ENCODE measurements at places on chromosomes 6 and 20.

GRCh38 chr6:163716690-163717089, 302.2 kb downstream of the QKI start:
- DNase-seq, result no peak

DNA sequence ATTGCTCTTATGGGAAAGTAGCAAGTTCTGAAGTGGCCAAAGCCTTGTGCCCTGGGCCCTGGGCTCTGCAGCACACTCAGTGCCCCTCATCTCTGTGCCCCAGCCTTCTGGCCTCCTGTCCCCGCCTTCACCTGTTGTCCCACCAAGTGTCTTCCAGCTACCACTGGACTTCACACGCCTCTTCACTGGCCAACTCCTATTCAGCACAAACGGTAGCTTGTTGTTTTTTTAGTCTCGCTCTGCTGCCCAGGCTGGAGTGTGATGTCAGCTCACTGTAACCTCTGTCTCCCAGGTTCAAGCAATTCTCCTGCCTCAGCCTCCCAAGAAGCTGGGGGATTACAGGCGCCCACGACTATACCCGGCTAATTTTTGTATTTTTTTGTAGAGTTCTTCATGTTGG, 4.8 kb downstream of the CCHCR1 start:
- DNase-seq, result no peak

- DNase-seq, result no peak
Observed at GRCh38 chr20:43572891-43573290, 14.1 kb downstream of the SGK2 start.

GRCh38 chr6:133241901-133242636, 912 bp downstream of the EYA4 start:
- DNase-seq, result no peak

DNA sequence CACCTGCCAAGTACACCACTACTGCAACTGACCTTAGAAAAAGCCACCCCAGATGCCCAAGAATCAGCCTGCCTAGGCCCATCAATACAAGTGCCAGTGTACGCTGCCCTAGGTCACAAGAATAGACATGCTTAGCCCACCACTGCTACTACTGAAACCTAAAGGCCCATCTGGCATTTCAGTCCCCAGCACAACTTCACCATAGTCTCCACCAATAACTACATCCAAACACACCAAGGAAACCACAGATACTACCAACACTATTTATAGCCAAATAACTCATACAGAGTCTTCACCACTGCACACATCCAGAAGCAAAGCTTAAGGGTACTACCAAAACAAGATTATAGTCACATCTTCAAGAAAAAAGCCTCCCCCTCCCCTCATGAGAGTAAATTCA, 28.2 kb downstream of the TREML4 start:
- DNase-seq, result no peak

GRCh38 chr20:49608752-49609670, 41.1 kb upstream of the PTGIS start:
- peak; percentile 55 for DNase-seq

- DNase-seq, result no peak
Observed at GRCh38 chr6:39553029-39553428, 172.2 kb downstream of the KIF6 start.

DNA sequence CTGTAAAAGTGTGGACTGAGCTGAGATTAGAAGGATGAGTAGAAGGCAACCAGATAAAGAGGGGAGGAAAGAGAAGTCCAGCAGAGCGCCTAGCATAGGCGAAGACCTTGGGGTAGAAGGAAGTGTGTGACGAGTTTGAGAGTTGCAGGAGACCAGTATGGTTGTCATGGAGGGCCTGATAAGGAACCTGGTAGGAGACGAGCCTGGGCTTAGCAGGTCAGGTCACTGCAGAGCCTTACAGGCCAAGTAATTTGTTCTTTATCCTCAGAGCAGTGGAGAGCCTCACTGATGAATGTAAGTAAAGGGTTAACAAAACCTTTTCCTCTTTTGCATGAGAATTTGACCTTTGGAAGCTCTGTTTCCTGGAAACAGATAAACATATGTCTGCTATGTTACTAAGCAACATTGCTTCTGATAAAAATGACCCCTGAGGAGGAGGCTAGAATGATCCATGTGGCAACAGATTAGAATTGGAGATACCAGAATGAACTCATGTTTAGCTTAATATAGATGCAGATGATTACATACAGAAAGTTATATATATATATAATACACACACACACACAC, 2.9 kb upstream of the TMEM74B start:
- DNase-seq, result no peak

DNA sequence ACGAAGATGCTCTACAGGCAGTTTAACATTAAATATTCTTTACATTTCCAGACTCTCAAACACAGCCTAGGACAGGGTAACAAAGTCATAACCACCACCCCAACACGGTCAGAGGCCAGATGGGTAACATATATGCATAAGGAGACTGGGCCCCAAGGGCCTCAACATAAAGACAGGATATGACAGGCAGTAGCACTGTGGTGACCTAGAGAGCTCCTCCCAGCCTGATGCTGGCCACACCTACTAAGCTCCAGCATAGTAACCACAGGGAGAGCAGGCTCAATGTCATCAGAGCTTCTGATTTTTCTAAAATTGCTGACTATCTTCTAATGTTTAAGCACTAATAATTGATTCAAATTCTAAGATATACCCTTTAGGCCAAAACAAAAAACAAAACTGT, 21.7 kb downstream of the SMLR1 start:
- DNase-seq, result no peak

- DNase-seq, result no peak
Observed at GRCh38 chr6:25166955-25167748, 112.0 kb upstream of the CARMIL1 start.

DNA sequence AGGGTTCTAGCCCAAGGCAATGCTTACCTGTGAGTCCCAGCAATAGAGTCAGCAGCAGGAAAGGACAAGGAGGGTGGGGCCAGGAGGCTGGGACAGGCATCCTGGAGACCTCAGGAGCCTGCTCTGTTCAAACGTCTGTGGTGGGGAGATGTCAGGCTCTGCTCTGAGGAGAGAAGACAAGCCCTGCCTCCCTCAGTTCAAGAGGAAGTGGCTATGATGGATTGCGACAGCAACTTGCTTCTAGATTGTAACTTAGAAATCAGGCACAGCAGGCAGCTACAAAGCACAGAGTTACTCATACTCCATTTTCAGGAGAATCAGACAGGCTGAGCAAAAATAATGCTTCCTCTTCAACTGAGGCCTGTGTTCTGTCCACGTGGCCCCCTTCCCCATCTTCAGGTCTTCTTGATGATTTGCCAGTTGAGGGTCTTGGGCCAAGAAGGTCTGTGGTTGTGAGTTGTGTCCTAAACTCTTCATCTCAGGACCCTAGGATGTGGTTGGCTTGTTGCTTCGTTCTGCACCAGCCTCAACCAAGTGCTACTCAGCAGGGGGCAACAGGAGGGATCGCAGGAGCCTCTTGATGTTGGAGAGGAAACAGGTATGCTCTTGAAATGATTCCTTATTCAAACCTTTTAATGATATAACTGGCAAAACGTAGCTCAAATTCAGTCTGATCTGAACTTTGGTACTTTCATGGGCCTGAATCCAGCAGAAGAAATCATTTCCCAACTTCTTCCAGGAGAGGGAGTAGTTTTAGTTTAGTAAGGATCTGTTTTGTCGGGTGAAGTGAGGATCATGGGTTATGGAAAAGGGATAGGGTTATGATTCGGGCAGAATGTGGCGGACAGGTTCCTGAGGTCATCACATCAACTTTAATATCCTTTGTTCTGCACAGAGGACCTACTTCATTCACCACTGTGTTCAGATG, 31.0 kb downstream of the SIRPB1 start:
- DNase-seq, result no peak

GRCh38 chr6:6317386-6317785, 3.1 kb downstream of the F13A1 start:
- no peak for DNase-seq

DNA sequence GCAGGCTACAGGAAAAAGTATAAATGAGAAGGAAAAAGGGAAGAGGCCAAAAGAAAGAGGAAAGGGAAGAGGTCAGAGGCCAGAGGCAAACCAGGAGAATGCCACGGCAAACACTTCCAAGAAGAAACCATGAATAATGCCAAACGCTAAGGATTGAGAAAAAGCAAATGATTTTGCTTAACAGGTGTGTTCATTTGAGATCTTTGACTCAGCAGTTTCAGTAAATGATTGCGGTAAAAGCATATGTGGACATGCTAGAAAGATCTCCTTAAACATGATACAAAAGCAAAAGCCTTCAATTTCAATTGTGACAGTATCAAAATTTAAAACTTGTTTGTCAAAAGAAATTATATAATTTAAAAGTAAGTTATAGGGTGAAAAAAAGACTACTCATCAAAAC, 70.6 kb downstream of the UBE3D start:
- no peak for DNase-seq

DNA sequence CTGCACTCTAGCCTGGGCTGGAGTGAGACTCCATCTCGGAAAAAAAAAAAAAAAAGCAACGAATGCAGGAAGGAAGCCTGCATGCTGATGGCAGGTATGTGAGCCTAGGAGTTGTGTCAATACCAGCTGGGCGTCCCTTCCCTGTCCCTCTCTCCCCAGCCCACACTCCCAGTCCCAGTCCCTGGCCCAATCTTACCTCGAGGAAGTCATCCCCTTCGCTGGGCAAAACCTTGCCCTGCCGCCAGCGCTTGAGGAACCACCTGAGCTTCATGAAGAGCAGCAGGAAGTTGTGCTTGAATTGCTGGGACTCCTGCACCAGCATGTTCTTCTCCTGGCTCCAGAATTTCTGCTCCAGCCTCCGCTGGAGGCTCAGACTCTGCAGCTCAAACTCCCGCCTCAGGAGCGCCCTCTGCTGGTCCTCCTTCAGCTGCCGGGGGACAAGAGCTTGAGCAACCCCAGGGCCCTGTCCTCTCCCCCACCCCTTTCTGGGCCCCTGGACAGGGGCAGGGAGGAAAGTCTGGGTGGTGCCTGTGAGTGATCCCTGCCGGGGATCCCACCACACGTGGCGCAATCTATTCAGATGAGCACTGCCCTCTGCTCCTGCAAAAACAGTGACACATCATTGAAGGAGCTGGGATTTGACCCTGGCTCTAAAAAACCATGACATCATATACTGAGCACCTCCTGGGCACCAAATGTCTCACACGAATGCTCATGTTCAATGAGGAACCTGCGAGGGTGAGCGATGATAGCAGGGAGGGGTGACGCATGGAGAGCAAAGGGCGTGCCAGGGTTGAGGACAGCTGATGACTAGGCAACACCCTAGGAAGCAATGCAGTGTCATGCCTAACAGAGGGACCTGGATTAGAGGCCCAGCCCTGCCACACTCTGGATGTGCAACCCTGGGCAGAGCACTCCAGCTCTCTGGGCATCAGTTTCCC, 35.0 kb upstream of the DSN1 start:
- DNase-seq, result peak; percentile 30

- DNase-seq, result no peak
Observed at GRCh38 chr6:18491308-18492045, 104.3 kb downstream of the RNF144B start.

DNA sequence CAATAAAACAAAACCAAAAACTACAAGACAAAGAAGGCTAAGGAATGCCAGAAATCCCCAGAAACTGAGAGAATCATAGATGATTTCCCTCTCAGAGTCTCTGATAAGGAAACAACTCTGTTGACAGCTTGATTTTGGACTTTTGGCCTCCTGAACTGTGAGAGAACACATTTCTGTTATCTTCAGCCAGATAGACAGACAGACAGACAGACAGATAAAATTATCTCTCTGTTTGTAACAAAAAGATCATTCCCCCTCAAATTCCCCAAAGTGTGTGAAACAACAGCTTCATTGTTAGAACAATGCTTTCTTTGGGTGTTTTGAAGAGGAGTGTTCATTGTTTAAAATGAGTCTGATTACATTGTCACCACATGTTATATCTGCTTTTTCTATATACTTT, 148.2 kb downstream of the BCKDHB start:
- no peak for DNase-seq

DNA sequence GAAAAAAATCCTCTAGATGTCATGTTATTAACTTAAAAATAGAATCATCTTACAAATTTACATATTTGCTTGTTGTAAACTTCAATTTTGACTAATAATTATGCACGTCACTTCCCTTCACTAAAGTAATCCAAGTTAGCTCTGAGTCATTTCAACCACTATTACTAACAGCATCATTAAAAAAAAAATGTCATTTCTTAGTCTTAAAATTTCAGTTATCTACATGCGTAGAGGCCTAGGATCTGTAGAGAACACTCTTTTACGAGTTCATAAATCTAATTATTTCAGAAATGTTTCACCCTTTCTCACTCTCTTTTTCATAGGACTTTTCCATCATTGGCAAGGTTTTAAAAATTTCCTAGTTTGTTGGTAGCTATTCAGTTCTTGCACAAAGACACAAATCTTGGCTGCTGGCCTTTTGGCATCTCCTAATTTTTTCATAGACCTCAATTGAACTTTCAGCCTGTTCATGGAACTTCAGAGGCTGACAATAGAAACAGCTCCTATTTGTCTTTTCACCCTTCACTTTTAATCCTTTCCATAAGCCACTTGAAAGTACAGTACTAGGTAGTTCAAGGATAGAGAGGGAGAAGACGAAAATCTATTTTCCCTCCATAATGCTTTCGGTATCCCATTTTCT, 61.5 kb downstream of the OGFRL1 start:
- no peak for DNase-seq

DNA sequence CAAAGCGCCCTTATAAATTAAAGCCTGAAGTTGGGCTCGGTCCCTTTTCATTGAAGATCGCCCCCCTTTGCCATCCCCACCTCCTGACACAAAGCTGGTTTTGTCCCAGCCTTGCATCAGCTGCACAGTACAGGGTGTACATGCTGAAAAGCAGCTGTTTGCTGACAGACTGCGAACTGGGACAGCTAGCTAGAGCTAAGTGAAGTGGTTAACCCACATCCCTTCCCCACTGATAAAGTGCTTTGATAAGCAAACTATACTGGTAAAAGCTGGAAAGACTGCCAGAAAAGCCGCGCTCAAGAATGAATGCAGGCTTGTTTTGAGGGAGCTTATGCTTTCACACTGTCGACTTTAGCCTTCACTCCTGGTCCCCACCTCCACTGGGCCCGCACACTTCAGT, 207.3 kb downstream of the GMDS start:
- no peak for DNase-seq

DNA sequence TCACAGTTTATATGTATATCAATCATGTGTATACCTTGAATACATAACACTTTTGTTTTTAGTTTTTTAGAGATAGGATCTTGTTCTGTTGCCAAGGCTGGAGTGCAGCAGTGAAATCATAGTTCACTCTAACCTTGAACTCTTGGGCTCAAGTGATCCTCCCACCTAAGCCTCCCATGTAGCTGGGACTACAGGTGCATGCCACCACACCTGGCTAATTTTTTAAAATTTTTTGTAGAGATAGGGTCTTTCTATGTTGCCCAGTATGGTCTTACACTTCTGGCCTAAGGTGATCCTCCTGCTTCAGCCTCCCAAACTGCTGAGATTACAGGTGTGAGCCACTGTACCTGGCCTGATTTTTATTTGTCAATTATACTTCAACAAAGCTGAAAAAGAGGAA, 69.9 kb downstream of the SYCP2L start:
- no peak for DNase-seq

- DNase-seq, result no peak
Observed at GRCh38 chr20:24632581-24632980, 163.2 kb downstream of the SYNDIG1 start.

DNA sequence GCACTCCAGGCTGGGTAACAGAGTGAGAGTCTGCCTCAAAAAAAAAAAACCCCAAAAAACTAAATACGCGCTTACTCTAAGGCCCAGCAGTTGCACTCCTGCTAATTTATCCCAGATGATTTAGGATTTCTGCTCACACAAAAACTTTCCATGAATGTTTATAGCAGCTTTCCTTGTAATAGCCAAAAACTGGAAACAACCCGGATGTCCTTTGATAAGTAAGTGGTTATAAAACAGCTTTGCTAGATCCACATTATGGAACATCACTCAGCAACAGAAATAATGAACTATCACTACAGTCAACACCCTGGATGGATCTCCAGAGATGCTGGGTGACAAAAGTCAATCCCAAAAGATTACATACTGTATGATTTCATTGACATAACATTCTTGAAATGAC, 220.4 kb upstream of the JARID2 start:
- no peak for DNase-seq
